ENCODE measurements at places on chromosomes 2 and 18.

- no peak for DNase-seq
These were observed 23.1 kb downstream of the FOSL2 start for GRCh38 chr2:28415715-28416114.

GRCh38 chr18:47235096-47235495 lies 16.4 kb downstream of the SKOR2 start:
- no peak for DNase-seq

- DNase-seq = no peak
These were observed 165.9 kb upstream of the CREB1 start for GRCh38 chr2:207363761-207364290.

GRCh38 chr2:42492691-42493467 lies 903 bp downstream of the KCNG3 start:
- peak; percentile 40 for DNase-seq

GRCh38 chr2:42618116-42618515 lies 49.7 kb downstream of the MTA3 start:
- no peak for DNase-seq

DNA sequence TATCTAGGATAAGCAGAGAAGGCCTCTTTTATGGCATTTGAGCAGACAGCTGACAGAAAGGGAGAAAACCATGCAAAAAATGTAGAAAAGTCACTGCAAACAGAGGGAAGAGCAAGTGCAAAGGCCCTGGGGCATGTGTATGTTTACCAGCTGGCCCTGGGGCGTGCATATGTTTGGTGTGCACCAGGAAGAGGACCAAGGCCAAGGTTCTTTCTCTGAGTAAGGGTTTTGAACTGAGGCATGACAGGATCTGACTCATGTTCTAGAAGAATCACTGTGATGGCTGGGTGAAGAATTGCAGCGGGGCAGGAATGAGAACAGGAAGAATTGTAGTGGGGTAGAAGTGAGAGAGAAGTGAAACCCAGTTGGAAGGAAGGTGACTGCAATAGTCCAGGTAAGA lies 69.6 kb downstream of the STEAP3 start:
- DNase-seq = no peak

DNA sequence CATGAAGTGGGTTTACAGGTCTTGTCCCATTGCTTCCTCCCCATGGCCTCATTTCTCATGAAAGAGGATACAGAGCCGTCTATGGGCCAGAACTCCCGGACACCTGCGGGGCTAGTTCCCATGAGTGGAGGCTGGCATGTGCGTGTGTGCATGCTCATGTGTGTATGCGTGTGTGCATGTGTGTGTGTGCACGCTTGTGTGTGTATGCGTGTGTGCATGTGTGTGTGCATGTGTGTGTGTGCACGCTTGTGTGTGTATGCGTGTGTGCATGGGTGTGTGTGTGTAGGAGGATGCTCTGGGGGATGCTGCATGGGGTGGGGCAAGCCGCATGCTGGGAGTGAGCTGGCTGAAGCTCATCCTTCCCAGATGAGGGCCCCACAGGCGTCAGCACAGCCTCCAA lies 20.8 kb downstream of the INHBB start:
- no peak for DNase-seq

DNA sequence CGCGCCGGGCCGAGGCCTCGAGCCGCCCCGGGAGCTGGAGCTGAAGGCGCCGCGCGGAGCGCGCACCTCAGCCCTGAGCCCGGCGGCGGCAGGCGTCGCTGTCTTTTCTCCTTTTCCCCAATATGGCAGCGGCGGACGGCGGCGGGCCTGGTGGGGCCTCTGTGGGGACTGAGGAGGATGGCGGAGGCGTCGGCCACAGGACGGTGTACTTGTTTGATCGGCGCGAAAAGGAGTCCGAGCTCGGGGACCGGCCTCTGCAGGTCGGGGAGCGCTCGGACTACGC lies 369 bp downstream of the SMCHD1 start:
- no peak for DNase-seq

GRCh38 chr2:3296182-3296972 lies 81.2 kb downstream of the EIPR1 start:
- no peak for DNase-seq

GRCh38 chr2:193272011-193272410 lies 1077.3 kb upstream of the TMEFF2 start:
- no peak for DNase-seq

GRCh38 chr2:85761-86160 lies 39.5 kb upstream of the FAM110C start:
- no peak for DNase-seq

DNA sequence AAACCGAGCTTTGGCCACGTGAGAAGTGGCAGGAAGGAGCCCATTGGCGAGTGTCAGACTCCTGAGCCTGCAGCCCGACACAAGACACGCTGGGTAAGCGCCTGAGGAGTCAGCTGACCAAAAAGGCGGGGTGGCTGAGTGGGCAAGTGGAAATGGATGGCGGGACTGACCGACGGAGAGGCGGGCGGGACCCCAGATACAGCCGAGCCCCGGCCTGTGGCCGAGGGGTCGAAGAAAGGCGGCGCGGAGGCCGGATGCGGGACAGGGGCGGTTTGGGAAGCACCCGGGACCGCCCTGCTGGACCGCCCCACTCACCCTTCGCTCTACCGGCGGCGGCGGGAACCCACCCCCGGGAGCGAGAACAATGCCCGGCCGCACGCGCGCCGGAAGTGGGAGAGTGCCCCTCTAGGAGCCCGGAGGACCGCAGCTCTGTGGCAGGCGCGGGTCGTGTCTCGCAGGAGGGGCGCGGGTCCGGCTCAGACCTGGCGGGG lies 22.8 kb downstream of the ZSCAN30 start:
- DNase-seq = no peak

- no peak for DNase-seq
These were observed 22.9 kb downstream of the DOK1 start for GRCh38 chr2:74577448-74577847.

DNA sequence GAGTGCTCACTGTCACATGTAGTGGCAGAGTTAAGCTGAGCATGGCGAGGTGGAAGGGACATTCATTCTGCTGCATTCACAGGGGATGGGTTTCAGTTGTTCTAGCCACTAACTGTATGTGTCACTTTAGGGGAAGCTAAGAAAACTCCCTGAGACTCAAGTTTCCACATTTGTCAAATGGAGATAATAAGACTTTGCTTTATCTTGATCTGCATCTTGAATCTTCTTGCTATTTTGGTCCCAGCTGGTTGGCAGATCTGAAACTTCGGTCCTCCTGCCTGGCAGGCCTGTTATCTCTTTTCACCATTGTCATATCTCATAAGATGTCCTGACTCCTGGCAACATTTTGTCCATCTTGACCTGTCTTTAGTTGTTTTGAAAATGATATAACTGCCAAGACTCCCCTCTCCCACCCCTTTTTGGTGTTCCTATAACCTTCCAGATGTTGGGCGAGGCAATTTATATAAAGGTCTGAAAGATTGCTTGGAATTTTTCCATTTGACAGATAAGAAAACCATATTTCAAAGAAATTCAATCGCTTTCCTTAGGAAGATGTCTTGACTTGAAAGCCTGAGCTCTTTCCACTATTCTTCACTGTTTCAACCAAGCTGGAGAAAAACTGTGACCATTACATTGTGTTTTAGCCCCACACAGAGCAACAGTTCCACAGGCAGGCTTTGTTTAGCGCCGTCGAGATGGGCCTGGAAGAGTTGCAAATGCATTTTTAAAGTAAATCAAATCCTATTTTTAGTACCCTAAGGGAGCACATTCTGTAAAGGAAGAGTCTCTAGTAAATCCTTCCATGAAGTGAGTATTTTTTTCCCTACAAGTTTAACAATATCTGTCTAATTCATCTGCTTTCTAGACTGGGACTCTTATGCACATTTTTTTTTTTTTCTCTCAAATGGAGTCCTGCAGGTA lies 33.4 kb downstream of the MYCN start:
- no peak for DNase-seq

- no peak for DNase-seq
These were observed 40.5 kb upstream of the NABP1 start for GRCh38 chr2:191637182-191638078.

- no peak for DNase-seq
These were observed 11.4 kb downstream of the SPDYA start for GRCh38 chr2:28822036-28822435.

- no peak for DNase-seq
These were observed 13.6 kb downstream of the EN1 start for GRCh38 chr2:118833716-118834439.

GRCh38 chr2:60739156-60739555 lies 16.9 kb upstream of the PAPOLG start:
- DNase-seq = no peak

DNA sequence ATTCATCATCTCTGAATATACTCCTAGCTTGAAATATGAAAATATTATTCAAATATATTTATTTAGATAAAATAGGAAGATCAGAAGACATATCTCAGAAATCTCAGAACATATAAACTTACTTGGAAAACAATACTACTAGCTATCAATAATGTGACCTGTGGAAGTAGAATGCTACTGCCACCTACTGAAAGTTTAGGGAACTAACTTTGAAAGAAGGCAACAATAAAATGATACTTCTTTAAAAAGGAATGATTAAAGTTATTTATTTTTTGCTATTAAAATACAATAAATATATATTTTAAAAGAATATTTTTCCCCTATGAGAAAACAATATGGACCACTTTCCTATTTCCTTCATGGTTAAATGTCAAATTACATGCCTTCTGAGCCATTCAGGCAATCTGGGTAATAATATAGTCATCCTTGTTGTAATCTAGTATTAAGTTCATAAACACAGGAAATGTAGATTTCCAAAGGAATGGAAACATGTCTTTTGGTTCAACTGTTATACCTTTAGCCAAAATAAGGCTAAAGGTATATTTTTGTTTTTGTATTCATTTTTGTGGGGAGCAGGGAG lies 26.0 kb downstream of the ACADL start:
- no peak for DNase-seq

- peak; percentile 13 for DNase-seq
These were observed 107.0 kb upstream of the RAB6C start for GRCh38 chr2:129872446-129872845.

- DNase-seq = no peak
These were observed 89.0 kb downstream of the INSIG2 start for GRCh38 chr2:118177318-118177717.

DNA sequence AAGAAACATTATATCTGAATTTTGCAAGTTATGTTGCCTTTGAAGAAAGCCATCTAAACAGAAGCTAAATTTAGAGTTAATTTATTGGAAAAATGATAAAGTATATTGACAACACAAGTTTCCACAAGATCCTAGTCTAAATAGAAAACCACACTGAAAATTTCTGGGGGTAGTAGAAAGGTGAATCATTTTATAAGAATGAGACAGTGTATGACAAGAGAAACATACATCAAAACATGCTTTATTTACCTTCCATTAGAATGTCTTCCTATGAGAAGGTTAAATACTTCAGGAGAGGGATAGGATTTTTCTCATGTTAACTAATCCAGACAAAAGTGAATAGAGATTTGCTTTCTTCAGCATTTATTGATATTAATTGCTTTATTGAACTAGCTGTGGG lies 1389.8 kb upstream of the ZEB2 start:
- no peak for DNase-seq

All from mesothelial cell of epicardium (in vitro differentiated cells).